ENCODE measurements at places on chromosomes 5 and 9. TPM values are rescaled to one million over a fixed set of nuclear protein-coding genes. Genes with fewer than 3 reads are reported as not detected.

C5orf22 gene
- 8.8 TPM for total RNA-seq

SUSD3 gene
- 0.23 TPM for total RNA-seq

IL17B gene
- not detected for total RNA-seq

STPG3 gene
- total RNA-seq: not detected

OMD gene
- total RNA-seq: 1.9 TPM

BSPRY gene
- not detected for total RNA-seq

CARD6 gene
- total RNA-seq: 11.7 TPM

MYORG gene
- total RNA-seq: 0.35 TPM

CHSY3 gene
- 4.0 TPM for total RNA-seq
